ENCODE measurements at places on chromosomes 4 and X. TPM values are rescaled to one million over a fixed set of nuclear protein-coding genes. Genes with fewer than 3 reads are reported as not detected.

SOWAHD gene
- total RNA-seq: 0.65 TPM

APOO gene
- total RNA-seq: 10.9 TPM

DNA sequence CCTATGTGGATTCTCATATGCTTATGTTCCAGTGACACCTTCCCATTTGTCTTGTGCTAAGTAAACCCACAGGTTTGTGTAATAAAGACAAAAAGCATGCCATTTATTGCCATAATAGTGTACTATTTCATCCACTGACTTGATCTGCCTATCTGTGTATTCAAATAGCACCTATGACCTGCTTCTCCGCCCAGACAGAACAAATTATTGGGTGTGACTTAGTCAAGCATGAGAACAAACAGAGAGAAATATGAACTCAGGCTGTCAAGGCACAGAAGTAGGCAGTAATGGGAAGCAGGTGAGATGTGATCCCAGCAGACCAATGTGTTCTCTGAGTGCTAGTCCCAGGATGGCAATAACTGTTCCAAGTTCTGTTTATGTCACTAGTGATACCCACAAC lies 25.4 kb downstream of the ELOVL6 start:
- no peak overlapping the region for H3K27ac ChIP-seq
- no peaks in the 10 kb centered on the region for H3K36me3 ChIP-seq
- H3K4me3 ChIP-seq: no peak overlapping the region
- no peaks in the 10 kb centered on the region for H3K4me1 ChIP-seq

- no peaks in the 10 kb centered on the region for H3K36me3 ChIP-seq
- no peak overlapping the region for H3K27ac ChIP-seq
- no peak overlapping the region for H3K4me3 ChIP-seq
- H3K4me1 ChIP-seq: no peaks in the 10 kb centered on the region
Measured at GRCh38 chr4:31949045-31949444, 1228.9 kb downstream of the PCDH7 start.

- H3K4me3 ChIP-seq: no peak overlapping the region
- no peaks in the 10 kb centered on the region for H3K4me1 ChIP-seq
- H3K27me3 ChIP-seq: no peaks in the 10 kb centered on the region
- H3K36me3 ChIP-seq: no peaks in the 10 kb centered on the region
- no peak for DNase-seq
Measured at GRCh38 chrX:48617542-48618340, 20.4 kb downstream of the WDR13 start.

DNA sequence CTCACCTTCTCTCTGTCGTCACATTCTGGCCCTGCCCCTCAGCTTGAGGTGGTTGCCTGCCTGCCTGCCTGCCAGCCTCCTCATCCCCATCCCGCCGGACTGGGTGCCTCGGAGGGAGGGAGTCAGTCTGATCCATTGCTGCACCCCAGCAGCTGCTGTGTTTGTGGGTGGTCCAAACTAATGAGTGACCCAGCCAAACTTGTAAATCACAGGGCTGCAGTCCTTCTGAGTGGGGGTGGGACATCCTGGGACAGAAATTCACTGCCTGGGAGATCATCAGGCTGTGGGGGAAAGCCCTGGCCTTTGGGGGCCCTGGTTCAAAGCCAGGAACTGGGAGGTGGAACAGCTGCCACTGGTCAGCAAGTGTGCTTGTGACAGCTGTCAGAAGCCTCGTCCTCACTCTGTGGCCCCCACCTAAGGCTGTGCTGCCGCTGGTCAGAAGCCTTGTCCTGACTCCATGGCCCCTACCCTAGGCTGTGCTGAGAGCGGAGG lies 5.6 kb downstream of the GPR78 start:
- H3K4me1 ChIP-seq: no peaks in the 10 kb centered on the region
- H3K36me3 ChIP-seq: no peaks in the 10 kb centered on the region
- H3K4me3 ChIP-seq: no peak overlapping the region
- no peak for DNase-seq
- no peak overlapping the region for H3K27ac ChIP-seq

GRCh38 chrX:38664285-38664684 lies 102.9 kb downstream of the TSPAN7 start:
- no peaks in the 10 kb centered on the region for H3K36me3 ChIP-seq
- no peak for DNase-seq
- no peaks in the 10 kb centered on the region for H3K27me3 ChIP-seq
- H3K27ac ChIP-seq: no peak overlapping the region

DNA sequence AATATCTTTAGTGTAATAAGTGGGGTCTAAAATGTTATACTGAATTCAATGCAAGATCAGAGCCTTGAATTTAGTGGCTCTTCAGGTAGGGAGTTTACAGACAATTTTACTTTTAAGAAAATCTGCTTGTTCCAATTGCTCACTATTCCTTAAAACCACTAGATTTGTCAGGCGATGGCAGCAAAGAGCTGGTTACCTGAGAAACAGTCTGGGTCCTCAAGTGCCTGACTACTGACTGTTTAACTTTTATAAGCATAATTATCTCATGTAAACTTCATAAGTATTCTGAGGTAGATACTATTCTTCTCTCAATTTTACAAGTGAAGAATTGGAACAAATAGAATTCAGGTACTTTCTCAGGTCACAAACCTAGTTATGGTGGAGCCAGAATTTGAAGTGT lies 84.3 kb downstream of the RRAGB start:
- H3K27me3 ChIP-seq: no peaks in the 10 kb centered on the region
- no peak overlapping the region for H3K4me3 ChIP-seq
- no peak overlapping the region for H3K27ac ChIP-seq
- H3K36me3 ChIP-seq: no peaks in the 10 kb centered on the region

DNA sequence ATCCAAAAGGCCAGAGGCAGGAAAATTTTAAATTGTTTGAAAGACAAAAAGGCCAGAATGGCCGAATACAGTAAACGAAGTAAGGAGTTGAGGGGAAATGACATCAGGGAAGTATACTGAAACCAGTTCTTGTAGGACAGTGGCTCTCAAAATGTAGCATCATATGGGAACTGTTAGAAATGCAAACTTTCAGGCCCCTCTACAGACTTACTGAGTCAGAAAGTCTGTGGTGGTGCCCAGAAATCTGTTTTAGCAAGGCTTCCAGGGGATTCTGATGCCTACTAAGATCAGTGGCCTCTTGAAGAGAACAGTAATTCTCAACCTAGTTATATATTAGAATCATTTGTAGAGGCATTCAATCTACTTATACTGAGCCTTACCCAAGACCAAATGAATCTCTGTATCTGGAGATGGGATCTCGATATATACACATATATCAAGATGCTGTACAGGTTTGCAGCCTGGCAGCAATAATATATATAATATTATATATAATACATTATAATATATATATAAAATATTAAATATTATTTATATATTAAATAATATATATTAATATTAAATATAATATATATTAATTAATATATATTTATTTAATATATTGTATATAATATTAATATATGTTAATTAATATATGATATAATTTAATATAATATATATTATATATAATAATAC lies 39.7 kb downstream of the ADAMTS3 start:
- H3K36me3 ChIP-seq: no peaks in the 10 kb centered on the region
- peaks cover 6% of the 10 kb centered on the region for H3K27me3 ChIP-seq
- no peak overlapping the region for H3K4me3 ChIP-seq

DNA sequence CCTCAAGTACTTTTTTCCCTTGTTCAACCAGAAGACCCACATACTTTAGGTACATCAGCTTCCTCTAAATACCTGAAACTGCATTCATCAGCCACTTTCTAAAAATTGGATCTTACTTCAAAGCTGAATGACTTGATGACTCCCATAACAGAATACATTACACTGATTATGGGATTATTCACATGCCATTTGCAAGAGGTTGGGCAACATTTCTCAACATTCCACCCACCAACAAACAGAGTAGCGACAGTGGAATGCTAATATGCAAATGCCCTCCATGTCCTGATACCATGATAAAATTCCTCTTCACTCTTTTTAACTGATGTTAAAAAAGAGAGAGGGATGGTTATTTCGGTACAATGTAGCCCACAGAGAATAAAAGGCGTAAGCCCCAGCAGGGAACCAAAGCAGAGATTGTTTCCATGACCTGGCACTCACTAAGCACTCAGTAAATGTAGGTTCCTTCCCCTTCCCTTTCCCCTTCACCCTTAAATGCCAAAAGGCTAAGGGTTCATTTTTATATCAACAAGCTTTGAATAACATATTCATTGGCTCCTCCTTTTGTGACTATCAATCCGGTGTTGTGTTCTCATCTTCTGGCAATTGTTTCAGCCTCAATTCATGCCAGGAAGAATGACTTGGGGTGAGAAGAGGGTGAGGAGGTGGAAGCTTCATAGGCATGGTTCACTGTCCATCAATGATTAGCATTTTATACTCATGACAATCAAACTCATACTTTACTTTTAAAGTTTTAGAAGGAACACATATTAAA lies 317.2 kb downstream of the DHX15 start:
- H3K4me1 ChIP-seq: no peaks in the 10 kb centered on the region
- H3K4me3 ChIP-seq: no peak overlapping the region
- no peak for DNase-seq
- no peaks in the 10 kb centered on the region for H3K27me3 ChIP-seq
- no peaks in the 10 kb centered on the region for H3K36me3 ChIP-seq

GRCh38 chr4:6068986-6069385 lies 50.8 kb upstream of the C4orf50 start:
- H3K27ac ChIP-seq: no peak overlapping the region
- no peaks in the 10 kb centered on the region for H3K27me3 ChIP-seq
- H3K4me3 ChIP-seq: no peak overlapping the region
- peaks cover 6% of the 10 kb centered on the region for H3K36me3 ChIP-seq
- no peaks in the 10 kb centered on the region for H3K4me1 ChIP-seq
- no peak for DNase-seq

DNA sequence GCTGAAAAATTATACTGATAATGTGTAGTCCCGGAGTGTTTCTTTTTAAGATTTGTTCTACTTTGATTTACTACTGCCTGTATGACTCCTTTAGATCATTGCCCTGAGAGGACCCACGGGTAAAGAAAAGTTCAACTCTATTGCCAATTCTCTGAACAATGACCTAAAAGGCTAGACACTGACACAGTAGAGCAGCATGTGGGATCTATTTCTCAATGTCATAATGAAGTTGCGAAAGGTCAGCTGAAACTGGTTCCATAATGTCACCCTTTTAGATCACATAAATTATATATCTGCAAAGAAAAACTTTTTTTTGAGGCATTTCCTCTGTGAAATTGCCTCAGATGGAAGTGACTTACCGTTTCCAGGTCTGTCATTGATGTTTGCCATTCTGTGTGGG lies 67.4 kb downstream of the GLRB start:
- H3K36me3 ChIP-seq: no peaks in the 10 kb centered on the region
- DNase-seq: no peak

GRCh38 chr4:8071766-8072165 lies 86.8 kb downstream of the ABLIM2 start:
- H3K27ac ChIP-seq: no peak overlapping the region
- H3K4me1 ChIP-seq: peaks cover 2% of the 10 kb centered on the region
- no peak overlapping the region for H3K4me3 ChIP-seq

DNA sequence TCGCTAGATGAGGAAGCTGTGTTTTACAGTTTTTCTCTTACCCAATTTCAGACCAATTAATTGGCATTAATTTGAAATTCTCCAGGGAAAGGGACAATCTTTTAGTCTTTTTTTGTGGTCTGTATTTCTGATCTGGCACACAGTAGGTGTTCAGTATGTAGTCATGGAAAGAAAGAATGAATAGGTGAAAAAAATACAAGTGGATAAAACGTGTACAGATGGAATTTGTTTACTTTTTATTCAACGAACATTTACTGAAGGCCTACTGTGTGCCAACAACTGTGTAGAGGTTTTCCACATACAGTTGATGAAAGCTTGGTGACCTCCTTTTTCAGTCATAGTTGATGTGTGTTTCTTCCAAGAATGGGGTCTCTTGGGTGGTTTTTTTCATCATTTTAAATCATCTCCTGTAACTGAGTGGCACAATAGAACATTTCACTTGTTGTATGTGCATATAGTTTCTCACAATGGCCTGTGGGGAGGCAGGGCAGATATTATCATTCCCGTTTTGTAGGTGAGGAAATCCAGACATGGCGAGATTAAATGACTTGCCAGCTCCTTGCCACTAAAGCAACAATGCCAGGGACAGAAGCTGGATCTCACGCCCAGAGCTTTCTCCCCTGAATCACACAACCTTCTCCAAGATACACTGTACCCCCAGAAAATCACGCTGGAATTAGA lies 102.4 kb downstream of the CEP135 start:
- no peaks in the 10 kb centered on the region for H3K36me3 ChIP-seq
- H3K27ac ChIP-seq: no peak overlapping the region
- H3K4me3 ChIP-seq: no peak overlapping the region
- peaks cover 12% of the 10 kb centered on the region for H3K4me1 ChIP-seq
- peaks cover 60% of the 10 kb centered on the region for H3K27me3 ChIP-seq
- no peak for DNase-seq

DNA sequence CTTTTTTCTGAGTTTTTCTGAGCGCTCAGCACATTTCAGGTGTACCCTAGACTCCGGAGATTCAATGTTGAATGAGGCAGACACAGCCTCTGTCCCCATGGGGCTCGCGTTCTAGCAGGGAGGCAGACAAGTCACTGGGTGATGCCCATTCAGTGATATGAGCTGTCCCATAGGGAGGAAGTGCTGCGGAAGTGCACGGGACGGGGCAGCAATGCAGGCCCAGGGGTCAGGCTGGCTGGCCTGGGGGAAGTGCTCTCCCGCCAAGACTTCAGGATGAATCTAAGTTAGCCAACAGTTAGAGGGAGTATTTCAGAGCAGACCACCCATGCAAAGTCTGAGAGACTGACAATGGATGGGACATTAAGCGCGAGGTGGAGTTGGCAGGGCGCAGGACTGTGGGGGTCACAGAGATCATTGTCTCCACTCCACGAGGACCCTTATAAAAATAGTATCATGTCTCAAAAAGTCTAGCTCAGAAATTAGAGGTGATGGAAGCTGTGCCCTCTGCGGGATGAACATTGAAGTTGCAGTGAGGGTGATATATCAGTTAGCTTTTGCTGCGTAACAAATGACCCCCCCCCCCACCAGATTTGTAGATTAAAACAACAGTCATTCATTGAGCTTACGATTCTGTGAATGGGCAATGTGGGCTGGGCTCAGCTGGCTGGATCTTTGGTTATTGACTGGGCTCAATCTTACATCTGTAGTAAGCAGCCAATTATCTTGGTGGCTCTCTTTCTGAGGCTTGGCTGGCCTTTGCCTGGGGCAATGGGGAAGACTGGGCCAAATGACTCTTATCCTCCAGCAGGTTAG lies 16.4 kb downstream of the PSAPL1 start:
- no peak for DNase-seq
- H3K27me3 ChIP-seq: peaks cover 32% of the 10 kb centered on the region
- no peak overlapping the region for H3K27ac ChIP-seq
- H3K4me1 ChIP-seq: no peaks in the 10 kb centered on the region

All from T-helper 17 cell (primary cell).